ENCODE measurements at places on chromosomes 1 and 21.

- DNase-seq = no peak
These were observed 156.3 kb downstream of the SMYD3 start for GRCh38 chr1:246350745-246351144.

GRCh38 chr1:183936791-183937190, 100.7 kb downstream of the COLGALT2 start:
- no peak for DNase-seq

DNA sequence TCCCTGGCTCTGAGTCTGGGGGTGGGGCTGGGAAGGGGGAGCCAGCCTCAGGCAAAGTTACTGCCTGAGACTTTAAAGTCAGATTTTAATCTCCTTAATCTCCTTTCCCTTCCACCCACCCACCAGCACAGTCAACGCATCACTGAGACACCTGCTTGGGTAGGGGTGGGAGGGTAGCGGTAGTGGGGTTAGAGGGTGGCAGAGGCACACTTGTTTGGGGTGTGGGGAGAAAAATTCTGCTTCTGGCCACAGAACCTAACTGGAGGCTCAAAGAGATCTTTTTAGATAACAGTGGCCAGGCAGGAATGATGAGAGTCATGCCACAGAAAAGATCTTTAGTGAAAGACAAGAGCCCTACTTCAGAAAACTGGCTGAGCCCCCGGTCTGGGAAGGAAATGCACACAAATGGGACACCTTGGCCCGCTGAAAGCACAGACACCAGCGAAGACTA, 44.1 kb downstream of the CD247 start:
- no peak for DNase-seq

DNA sequence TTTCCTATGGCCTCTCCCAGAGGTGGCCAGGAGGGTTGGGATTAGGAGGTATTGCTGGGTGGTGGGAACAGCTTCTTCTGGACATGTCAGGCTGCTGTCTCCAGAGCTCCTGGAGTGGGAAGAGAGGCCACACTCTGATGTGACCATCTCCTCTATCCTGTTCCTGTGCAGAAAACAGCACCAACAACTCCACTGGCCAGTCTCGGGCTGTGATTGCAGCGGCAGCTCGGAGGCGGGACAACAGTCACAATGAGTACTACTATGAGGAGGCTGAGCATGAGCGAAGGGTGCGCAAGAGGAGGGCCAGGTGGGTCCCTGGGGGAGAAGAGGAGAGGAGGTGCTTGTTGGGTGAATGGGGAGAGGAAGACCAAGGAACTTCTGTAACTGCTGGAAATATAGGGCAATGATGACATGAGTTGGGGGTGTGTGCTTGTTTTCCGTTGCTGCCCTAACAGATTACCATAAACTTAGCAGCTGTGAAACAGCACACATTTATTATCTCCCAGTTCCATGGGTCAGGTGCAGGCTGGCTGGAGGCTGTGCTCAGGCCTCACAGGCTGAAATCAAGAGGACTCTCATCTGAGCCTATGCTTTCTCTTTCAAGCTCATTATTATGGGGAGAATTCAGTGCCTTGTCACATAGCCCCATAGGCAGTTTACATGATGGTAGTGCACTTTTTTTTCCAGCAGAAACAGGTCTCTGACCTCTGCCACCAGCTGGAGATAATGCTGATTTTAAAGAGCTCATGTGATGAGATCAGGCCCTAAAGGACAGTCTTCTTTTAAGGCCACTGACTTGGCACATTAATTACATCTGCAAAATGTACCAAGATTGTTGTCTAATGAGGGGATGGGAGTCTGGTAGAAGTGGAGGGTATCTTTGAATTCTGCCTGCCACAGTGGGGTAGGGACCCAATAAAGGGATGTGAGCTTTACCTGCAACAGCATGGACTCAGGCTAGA, 20.8 kb downstream of the VANGL2 start:
- DNase-seq = no peak

DNA sequence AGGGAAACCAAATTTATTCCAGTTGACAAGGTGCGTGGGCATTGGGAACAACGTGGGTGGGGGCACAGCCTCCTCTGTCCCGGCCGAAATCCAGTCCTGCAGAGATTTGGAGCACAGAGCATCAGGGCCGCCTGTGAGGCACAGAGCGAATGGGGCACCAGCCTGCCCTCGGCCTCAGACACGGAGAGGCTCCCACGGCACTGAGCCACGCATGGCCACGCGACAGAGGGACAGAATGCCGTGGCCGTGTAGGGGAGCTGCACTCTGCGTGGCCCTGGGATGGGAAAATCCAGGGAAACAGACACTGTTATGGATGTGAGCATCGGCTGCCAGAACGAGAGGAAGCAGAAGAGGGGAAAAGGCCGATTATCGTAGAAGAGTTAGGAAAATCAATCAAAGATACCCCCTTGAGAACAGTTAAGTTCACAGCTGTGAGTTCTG, 13.5 kb upstream of the C1orf159 start:
- DNase-seq = no peak

- DNase-seq = no peak
These were observed 27.7 kb upstream of the SPOCD1 start for GRCh38 chr1:31843506-31843905.

DNA sequence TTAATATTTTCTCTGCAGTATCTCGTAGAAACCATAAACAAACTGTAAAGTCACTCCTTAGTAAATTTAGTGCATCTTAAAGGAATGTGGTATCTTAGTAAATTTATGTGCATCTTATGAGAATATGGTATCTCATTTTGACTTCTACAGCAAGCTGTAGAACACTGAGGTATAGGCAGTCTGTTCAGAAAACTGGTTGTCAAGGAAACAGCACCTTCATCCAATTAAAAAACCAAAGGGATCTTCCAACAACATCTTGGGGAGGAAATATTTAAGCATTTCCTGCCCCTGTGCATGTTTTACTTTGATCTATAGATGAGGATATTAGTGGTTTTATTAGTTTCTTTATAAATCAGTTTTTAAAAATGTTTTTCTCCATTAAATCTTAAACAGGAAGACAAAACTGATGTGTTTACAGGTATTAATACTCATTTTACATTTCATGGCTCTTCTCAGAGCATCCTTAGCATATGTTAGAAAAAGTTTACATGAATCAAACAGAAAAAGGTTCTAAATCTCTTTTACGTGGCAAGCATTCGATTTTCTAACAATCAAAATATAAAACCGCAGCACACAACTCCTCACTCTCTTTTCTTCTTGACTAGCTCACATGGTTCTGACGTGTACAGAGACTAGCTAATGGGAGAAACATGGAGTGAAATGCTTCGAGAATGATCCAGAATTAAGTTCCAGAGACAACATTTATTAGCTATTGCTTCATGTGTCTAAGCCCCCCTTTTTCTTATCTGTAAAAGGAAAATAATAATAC, 668.8 kb downstream of the PTPRC start:
- no peak for DNase-seq

- DNase-seq = no peak
These were observed 34.0 kb downstream of the DNAI4 start for GRCh38 chr1:66890621-66891020.

DNA sequence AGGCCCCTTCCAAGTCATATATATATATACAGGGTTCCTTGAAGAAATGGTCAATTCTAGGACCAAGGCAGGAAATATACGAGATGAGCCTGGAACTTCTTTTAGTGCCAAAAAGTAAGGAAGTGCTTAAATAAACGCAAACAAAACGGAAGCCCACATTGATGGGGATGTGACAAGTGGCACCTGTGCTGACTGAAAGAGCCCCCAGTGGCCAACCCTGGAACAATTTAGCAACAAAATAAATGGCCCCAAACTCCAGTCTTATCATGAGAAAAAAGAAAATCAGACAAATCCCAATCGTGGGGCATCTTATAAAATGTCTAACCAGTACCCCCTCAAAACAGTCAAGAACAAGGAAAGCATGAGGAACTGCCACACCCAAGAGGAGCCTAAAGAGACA, 17.7 kb downstream of the PLA2G5 start:
- no peak for DNase-seq

- no peak for DNase-seq
These were observed 14.6 kb upstream of the OR2L5 start for GRCh38 chr1:247998811-247999210.
